ENCODE measurements at places on chromosomes 3 and 15.

GRCh38 chr15:73994912-73995622 is 551 bp downstream of the PML start:
- DNase-seq, result no peak

GRCh38 chr3:50015918-50016317 is 72.8 kb upstream of the RBM5 start:
- no peak for DNase-seq

GRCh38 chr3:42101481-42101880 is 10.3 kb downstream of the TRAK1 start:
- no peak for DNase-seq

- peak; percentile 11 for DNase-seq
Measured at GRCh38 chr3:43998370-43998835, 243.3 kb upstream of the TOPAZ1 start.

DNA sequence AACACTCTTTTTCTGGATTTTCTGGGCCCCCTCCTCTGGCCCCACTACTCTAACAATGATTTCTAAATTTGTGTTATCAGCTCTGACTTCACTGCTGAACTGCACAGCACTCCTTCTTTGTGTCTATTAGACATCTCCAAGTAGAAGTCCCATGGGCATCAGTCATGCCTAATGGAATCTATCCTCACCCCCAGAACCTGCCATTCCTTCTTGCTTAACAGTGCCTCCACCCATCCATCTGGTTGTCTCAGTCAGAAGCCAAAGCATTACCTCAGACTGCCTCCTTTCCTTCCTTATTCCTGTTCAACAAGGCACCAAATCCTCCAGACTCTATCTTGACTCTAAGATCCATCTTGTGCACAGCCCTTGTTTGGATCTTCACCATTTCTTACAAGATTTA is 36.2 kb downstream of the SSR3 start:
- no peak for DNase-seq

- no peak for DNase-seq
Measured at GRCh38 chr3:182349051-182349450, 444.3 kb upstream of the ATP11B start.
